Effector memory CD4-positive, alpha-beta T cell (primary cell): ENCODE measurements at places on chromosomes 2 and 18.

DNA sequence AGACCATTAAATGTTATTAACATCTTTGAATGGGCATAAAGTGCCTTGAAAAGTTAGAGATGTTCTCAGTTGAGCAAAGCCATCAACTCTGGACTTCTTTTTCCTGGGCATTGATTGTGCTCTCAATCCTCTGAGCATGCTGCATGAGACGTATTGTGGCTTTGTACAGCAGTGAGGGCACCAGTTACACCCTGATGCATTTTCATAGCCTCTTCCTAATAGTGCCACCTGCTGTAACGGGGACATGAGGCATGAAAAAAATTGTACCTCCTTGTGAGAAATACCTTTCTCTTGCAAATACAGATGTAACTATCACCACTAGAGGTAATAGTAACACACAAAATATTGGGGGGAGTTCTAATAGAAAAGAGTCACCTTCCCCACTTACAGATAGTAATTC lies 697.5 kb downstream of the TMEM182 start:
- no peak for DNase-seq

GRCh38 chr18:8942021-8942908 lies 160.2 kb upstream of the NDUFV2 start:
- no peak for DNase-seq

- no peak for DNase-seq
Observed at GRCh38 chr2:19536136-19536535, 177.7 kb upstream of the OSR1 start.

GRCh38 chr2:183123117-183123958 lies 905 bp upstream of the NUP35 start:
- DNase-seq = no peak

GRCh38 chr2:59560769-59561168 lies 992.7 kb downstream of the BCL11A start:
- DNase-seq = no peak

- no peak for DNase-seq
Observed at GRCh38 chr18:37506001-37506400, 59.6 kb downstream of the CELF4 start.

DNA sequence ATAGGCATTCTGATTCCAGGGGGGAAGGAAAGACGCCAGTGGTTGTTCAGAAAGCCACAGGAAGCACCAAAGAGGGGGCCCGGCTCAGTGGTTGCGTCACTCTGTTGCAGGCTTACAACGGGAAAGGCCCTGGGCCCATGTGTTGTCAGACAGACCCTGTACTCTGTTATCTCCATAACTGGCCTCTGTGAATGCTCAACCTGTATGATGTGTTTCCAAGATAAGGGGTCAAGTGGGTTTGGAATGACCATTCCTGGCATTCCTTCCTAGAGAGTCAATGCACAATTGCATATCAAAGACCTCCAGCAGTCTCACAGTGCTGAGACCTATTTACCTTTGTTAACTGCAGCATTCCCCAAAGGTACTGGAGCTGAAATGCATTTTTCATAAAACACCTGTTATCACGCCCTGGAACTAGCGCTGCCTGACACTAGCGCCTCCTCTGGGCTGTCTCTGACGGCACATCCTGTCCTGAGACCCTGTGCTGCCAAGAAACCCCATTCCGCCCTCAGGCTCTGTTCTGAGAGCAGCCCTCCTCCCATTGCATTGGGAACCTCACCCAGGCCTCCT lies 13.2 kb upstream of the LRRFIP1 start:
- DNase-seq = no peak

DNA sequence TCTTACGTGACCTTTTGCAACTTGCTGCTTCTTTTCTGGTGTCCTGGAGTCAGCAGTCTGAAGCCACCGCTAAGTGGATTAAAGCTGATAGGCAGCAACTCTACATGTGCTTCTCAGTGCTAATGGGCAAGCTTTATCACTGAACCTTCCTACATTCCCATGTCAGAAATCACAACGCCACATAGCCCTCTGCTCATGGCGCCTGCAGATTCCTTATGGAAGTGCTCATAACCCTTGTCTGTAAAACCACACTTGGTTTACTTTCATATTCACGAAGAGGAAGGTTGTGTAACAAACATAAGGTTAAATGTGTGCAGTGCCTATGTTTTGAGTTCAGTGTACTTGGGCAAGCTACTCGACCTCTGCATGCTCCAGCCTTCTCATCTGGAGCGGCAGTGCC lies 319.8 kb downstream of the FBXO15 start:
- no peak for DNase-seq
